ENCODE measurements at places on chromosomes 4 and X.

DNA sequence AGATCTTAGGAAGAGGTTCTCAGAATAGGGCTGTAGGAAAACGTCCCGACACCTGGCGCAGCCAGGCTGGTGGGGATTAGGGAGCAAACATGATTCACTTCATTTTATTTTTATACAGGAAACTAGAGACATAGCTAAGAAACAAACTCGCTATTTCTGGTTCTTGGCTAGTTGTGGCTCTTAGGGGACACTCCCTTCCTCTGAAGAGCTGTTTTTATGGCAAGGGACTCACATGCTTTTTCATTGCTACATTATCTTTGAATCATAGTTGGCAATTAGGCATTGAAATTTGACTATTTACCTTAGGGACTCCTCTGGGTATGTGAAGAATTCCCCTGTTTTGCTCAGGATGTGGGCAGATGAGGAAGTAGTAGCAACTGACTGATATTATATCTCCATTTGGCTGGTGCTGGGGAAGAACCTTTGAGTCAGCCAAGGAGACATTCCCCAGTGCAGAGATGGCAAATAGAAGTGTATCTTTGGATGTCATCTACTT, 174.5 kb downstream of the SMIM20 start:
- DNase-seq = no peak

DNA sequence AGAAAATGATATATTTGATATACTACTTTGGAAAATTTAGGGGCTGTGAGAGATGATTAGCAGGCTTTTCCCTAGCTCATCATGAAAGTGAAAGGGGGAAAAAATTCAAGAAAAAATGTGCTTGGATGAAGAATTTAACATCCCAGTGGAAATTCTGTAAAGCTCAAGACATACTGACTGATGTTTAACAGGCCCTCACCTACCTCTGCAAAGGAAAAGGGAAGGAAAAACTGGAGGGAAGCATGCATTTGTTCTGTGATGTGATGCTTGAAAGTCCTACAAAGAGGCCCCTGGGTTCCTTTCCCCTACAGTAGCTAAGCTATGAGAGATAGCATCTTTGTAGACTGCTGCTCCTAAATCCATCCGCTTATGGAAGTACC, 364.1 kb downstream of the PDGFC start:
- no peak for DNase-seq

- DNase-seq = no peak
Observed at GRCh38 chr4:620201-620600, 5.2 kb upstream of the PDE6B start.

GRCh38 chr4:63090641-63091040, 1318.6 kb downstream of the TECRL start:
- no peak for DNase-seq

GRCh38 chr4:87985097-87985886, 9.8 kb downstream of the SPP1 start:
- no peak for DNase-seq

- no peak for DNase-seq
Observed at GRCh38 chr4:99540277-99540939, 23.4 kb downstream of the TRMT10A start.

DNA sequence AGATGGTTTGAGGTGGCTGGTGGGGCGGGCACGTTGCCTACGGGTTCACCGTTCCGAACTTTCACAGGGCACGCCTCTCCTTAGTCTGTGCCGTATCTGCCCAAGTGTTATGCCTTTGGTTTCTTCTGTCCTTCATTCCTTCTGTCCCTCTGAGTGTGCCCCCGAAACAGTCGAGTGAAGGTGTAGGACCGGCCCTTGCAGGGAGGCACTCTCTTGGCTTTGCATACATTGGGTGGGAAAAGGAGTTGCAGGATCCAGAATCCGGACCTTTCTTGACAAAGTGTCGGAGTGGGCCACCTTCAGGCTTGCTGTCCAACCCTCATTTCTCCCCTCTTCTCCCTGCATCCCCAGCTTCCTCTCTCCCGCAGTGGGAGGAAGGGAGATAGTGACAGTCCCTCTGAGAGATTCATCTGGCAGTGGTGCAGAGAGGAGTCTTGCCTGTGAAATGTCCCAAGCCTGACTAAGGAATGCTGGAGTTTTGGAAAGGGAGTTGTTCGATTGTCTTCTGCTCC, 569 bp downstream of the ARFIP1 start:
- no peak for DNase-seq

GRCh38 chrX:23380581-23380980, 45.9 kb downstream of the PTCHD1 start:
- no peak for DNase-seq

DNA sequence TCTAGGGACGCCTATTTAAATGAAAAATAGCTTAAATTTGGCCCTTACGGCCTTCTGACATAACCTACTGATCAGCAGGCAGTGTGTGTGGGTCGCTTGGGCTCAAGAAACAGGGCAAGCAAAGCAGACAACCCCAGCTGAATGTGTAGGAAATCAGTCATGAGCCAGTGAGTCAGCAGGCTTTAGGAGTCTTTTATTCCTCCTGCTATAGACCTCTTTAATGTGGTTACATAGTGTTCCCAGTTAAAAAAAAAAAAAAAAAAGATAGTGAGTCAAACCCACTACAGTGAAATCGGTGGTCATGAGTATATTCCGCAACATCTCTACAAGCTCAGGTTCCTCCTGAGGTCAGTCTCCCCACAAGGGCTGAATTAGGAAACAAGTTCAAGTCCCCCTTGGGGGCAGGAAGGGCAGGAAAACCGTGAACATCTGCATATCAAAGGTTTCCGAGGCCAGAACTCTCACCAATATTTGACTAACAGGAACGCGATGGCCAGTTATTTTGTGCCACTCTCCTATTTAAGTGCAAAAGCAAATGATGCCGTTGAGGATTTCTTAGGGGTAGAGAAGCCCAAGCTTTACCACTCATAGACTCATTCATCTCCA, 32.7 kb downstream of the ACSL1 start:
- DNase-seq = peak; percentile 92

DNA sequence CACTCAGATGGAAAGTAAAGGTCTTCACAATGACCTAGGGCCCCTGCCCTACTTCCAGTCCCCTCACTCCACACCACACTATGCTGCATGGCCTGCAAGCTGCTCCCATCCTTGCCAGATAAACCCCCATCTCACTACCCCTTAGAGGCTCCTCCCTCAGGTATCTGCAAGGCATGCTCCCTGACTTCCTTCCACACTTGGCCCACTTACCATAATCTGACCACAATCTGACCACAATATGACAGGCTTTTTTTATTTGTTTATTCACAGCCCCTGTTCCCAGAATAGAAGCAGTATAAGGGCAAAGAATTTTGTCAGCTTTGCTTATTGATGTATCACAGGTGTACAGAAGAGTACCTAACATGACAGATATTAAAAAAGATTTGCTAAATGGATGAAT, 124.7 kb downstream of the CAMK2D start:
- peak; percentile 69 for DNase-seq

DNA sequence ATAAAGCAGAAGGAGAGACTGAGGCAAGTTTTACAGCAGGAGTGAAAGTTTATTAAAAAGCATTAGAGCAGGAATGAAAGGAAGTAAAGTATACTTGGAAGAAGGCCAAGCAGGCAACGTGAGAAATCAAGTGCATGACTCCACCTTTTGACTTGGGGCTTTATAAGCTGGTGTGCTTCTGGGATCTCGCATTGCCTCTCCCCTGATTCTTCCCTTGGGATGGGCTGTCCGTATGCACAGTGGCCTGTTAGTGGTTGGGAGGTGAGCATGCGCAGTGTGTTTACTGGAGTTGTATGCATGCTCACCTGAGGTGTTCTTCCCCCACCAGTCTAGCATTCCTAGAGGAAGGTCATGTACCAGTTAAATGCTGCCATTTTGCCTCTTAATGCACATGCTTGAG, 29.1 kb upstream of the C1QTNF7 start:
- DNase-seq = no peak

- no peak for DNase-seq
Observed at GRCh38 chrX:15721911-15722310, 16.2 kb upstream of the CA5B start.

DNA sequence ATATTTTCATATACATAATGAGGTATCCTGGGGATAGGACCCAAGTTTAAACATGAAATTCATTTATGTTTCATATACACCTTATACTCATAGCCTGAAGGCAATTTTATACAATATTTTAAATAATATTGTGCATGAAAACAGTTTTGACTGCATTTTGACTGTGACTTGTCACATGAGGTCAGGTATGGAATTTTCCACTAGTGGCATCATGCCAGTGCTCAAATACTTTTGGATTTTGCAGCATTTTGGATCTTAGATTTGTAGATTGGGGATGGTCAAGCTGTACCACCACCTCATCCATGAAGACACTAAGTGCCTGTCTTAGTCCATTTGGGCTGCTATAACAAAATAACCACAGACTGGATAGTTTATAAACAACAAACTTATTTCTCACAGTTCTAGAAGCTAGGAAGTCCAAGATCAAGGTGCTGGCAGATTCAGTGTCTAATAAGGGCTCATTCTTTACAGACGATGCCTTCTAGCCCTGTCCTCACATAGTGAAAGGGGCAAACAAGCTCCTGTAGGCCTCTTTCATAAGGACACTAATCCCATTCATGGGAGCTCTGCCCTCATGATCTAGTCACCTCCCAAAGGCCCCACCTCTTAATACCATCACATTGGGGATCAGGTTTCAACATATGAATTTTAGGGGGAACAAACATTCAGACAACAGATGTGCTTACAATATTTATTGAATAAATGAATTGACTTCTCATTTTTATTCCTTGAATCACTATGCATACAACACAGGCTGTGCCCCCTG, 9.4 kb downstream of the NUDT6 start:
- DNase-seq = no peak

GRCh38 chr4:77731656-77732055, 87.5 kb downstream of the CNOT6L start:
- DNase-seq = no peak

- DNase-seq = no peak
Observed at GRCh38 chrX:81202456-81202819, 536 bp downstream of the SH3BGRL start.

DNA sequence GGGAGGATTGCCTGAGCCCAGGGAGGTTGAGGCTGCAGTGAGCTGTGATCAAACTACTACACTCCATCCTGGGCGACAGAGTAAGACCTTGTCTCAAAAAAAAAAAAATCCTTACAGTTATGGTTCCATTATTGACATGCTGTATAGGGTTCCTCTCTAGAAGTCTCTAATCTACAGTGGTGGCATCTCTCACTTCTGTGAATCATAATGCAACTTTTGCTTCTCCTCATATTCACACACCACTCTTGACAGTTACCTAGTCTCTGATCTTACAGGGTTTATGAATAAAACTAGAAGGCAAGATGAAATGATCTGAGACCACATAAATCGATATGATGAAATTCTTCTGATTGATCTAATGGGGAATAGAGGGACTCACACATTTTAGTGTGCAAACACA, 40.6 kb downstream of the DOCK11 start:
- DNase-seq = no peak

GRCh38 chr4:40728333-40728732, 21.4 kb upstream of the NSUN7 start:
- no peak for DNase-seq

DNA sequence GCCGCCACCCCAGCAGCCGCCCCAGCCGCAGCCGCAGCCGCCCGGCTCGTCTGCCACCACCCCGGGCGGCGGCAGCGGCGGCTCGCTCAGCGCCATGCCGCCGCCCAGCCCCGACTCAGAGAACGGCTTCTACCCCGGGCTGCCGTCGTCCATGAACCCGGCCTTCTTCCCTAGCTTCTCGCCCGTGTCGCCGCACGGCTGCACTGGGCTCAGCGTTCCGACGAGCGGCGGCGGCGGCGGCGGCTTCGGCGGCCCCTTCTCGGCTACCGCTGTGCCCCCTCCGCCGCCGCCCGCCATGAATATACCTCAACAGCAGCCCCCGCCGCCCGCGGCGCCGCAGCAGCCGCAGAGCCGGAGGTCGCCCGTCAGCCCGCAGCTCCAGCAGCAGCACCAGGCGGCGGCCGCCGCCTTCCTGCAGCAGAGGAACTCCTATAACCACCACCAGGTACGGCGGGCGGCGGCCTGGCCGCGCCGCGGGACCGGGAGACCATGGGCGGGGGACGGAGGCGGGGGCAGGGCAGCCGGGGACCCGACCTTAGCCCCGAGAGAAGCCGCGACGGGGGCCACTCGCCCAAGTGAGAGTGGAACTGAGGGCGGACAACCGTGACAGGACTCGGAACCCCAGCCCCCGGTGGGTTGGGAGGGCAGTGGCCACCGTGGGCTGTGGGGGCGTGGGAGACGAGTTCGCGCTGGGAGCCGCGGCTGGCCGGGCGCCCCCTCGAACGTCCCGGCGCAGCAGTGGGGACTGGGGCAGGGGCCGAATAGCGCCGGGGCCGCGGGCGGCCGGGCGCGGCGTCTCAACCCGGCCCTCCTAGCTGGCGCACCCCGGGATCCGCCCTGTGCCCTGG, 1.8 kb downstream of the CPEB2 start:
- no peak for DNase-seq

DNA sequence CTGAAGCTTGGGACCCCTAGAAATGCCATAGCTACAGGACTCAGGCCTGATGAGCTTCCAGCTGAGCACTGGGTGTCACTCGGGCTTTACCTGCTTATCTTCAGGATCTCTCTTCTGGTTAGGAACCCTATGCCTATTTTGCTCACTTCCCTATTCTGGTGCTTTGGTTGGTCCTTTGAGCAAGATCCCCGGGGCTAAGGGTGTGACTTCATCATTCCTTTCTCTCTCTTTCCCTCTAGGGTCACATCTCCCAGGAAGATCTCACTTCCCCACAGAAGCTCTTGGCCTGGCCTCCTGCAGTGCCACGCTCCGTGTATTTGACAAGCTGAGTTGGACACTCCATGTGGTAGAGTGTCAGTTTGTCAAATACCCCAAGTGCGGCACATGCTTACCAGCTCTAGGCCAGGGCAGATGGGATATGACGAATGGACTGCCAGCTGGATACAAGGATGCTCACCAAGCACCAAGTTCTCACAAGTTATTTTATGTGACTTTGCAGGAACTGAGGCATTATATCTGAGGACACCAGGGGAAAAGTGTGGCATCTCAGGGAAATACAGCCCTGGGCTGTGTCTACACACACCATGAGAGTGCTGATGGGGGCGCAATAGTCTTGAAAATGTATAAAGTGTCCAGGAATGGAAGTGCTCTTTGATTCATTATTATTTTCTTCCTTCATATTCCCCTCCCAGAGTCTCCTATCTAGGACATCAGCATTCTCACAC, 21.1 kb downstream of the VSIG4 start:
- DNase-seq = no peak

- no peak for DNase-seq
Observed at GRCh38 chr4:32672359-32672758, 1952.2 kb downstream of the PCDH7 start.

DNA sequence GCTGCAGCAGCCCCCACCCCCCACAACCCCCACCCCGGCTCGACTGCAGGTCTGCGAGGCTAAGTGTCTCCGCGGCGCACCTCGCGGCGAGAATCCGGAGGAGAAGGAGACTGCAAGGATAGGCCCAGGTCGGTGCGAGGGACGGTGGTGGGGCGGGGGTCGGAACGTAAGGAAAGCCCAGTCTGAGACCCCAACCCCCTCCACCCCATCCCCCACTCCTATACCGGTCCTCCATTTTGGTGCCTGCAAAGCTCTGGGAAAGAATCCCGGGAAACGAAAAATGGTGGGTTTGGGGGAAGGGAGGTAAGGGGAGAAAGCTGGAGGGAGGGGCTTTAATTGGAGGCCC, 614 bp downstream of the BEX3 start:
- no peak for DNase-seq

- DNase-seq = no peak
Observed at GRCh38 chrX:22041907-22042530, 9.9 kb downstream of the PHEX start.

All from non-pigmented ciliary epithelial cell (primary cell).